ENCODE measurements at places on chromosomes 3 and 15. TPM values are rescaled to one million over a fixed set of nuclear protein-coding genes. Genes with fewer than 3 reads are reported as not detected.

Gene AP4E1
- 7.3 TPM for total RNA-seq

Gene CYP8B1
- total RNA-seq = 490 TPM

Gene SLC12A8
- 2.7 TPM for total RNA-seq

Gene CYP1A2
- total RNA-seq = 32.5 TPM

Gene GOLGA6L25
- not detected for total RNA-seq

Gene IL12A
- 0.08 TPM for total RNA-seq

Gene TRPM1
- total RNA-seq = not detected

Gene C2CD4B
- total RNA-seq = 0.59 TPM

Gene NCKIPSD
- 12.9 TPM for total RNA-seq

Gene MED12L
- total RNA-seq = 0.59 TPM

DNA sequence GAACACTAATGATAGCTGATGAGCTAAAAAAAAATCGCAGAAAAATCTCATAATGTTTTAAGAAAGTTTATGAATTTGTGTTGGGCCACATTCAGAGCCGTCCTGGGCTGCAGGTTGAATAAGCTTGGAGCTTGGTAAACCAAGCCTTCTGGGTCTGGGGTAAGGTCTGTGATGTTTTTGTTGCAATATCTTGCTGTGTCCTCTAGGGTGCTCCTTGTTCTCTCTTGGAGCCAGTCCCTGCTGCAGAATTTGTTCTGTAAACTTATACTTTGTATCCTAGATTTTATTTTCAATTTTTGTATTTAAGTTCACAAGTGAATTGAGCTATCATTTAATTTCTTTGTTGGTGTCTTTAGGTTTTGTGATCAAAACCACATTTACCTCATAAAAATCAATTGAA, 143.7 kb downstream of the NR1D2 start:
- H3K36me3 ChIP-seq = no peaks in the 10 kb centered on the region
- H3K4me1 ChIP-seq = no peaks in the 10 kb centered on the region
- H3K4me3 ChIP-seq = no peak overlapping the region
- DNase-seq = no peak
- H3K27me3 ChIP-seq = no peaks in the 10 kb centered on the region
- H3K27ac ChIP-seq = no peak overlapping the region

DNA sequence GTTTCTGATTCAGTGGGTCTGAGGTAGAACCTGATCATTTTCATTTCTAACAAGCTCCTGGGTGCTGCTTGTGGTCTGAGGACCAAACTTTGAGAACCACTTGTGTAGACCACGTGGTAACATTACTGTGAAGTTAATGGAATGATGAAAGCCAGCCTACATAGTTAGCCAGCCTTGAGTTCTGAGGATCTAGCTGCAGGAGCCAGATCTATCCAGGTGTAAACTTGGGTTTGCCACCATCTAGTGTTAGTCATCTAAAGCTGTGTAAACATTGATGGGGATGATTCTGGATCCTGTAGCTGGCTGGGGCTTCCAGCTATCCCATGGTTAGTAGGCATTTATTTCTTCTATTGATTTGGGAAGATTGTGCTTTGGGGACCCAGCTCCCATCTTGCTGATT, 170.0 kb downstream of the TMEM108 start:
- no peaks in the 10 kb centered on the region for H3K36me3 ChIP-seq
- no peak overlapping the region for H3K4me3 ChIP-seq
- no peaks in the 10 kb centered on the region for H3K27me3 ChIP-seq

GRCh38 chr3:109072194-109072593, 45.7 kb downstream of the MORC1 start:
- no peaks in the 10 kb centered on the region for H3K4me1 ChIP-seq
- H3K27me3 ChIP-seq = no peaks in the 10 kb centered on the region
- no peak overlapping the region for H3K4me3 ChIP-seq
- no peak for DNase-seq
- H3K27ac ChIP-seq = no peak overlapping the region

GRCh38 chr3:9345041-9345440, 17.8 kb upstream of the THUMPD3 start:
- no peaks in the 10 kb centered on the region for H3K27me3 ChIP-seq
- no peak overlapping the region for H3K4me3 ChIP-seq
- DNase-seq = no peak

- no peaks in the 10 kb centered on the region for H3K27me3 ChIP-seq
- H3K27ac ChIP-seq = no peak overlapping the region
- no peak overlapping the region for H3K4me3 ChIP-seq
- H3K36me3 ChIP-seq = peaks cover 4% of the 10 kb centered on the region
Measured at GRCh38 chr3:10417847-10418246, 87.5 kb downstream of the ATP2B2 start.

DNA sequence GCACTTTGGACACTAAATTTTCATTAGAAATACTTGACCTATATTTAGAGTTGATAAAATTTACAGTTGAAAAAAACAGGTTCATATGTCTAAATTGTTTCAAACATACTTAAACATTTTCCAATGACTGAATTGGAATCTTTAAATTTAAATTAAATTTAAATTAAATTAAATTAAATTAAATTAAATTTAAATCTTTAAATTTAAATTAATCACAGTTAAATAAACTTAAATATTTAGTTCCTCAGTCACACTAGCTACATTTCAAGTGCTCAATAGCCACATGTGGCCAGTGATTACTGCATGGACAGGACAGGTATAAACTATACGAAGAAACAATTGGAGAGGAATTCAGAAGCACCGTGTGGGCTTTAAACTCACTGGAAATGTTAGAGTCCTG, 16.8 kb downstream of the LRRC3B start:
- no peak for DNase-seq
- H3K27me3 ChIP-seq = no peaks in the 10 kb centered on the region

GRCh38 chr3:79236496-79236895, 531.3 kb downstream of the ROBO1 start:
- H3K27ac ChIP-seq = no peak overlapping the region
- no peak overlapping the region for H3K4me3 ChIP-seq
- H3K4me1 ChIP-seq = no peaks in the 10 kb centered on the region
- no peaks in the 10 kb centered on the region for H3K27me3 ChIP-seq
- no peaks in the 10 kb centered on the region for H3K36me3 ChIP-seq
- no peak for DNase-seq

DNA sequence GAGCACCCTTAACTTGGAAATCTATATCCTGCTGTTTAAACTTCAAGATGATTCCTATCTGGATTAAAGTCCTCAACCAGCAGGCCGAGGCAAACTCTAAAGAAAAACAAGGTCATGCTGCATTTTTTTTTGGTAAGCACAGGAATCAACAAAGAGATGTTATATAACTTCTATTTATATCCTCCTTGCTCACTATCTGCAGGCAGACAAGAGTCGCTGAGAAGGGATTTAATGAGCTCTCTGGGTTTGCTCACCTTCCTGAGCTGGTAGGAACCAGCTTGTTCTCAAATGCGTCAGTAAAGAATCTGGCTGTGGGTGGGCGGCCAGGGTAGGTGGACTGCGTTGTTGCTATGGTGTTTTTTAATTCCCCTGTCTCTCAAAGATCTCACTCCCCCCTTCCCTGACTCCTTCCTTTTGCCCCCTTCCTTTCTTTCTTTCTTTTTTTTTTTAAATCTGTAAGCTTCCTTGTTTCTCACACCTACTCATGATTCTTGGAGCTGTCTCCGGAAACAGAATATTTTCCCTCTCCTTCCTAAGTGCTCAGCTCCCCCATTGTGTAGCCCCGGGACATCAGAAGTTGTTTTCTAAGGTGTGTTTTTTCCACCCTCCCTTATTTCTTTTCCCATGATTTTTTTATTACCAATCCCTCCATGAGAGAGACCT, 228.8 kb upstream of the BHLHE40 start:
- no peak for DNase-seq
- peaks cover 11% of the 10 kb centered on the region for H3K4me1 ChIP-seq
- H3K27me3 ChIP-seq = no peaks in the 10 kb centered on the region
- H3K27ac ChIP-seq = peak overlapping the region; percentile 67
- no peak overlapping the region for H3K4me3 ChIP-seq
- no peaks in the 10 kb centered on the region for H3K36me3 ChIP-seq

GRCh38 chr15:70046679-70047369, 50.9 kb downstream of the TLE3 start:
- no peak overlapping the region for H3K4me3 ChIP-seq
- no peaks in the 10 kb centered on the region for H3K4me1 ChIP-seq
- H3K27me3 ChIP-seq = no peaks in the 10 kb centered on the region
- H3K36me3 ChIP-seq = peaks cover 26% of the 10 kb centered on the region

- peaks cover 9% of the 10 kb centered on the region for H3K4me1 ChIP-seq
- H3K4me3 ChIP-seq = peak overlapping the region; percentile 18
- DNase-seq = peak; percentile 44
- no peak overlapping the region for H3K27ac ChIP-seq
- H3K36me3 ChIP-seq = no peaks in the 10 kb centered on the region
Measured at GRCh38 chr15:65421360-65422215, 1.2 kb downstream of the IGDCC4 start.

GRCh38 chr3:194673761-194674160, 1.8 kb upstream of the LSG1 start:
- peaks cover 6% of the 10 kb centered on the region for H3K36me3 ChIP-seq
- peaks cover 27% of the 10 kb centered on the region for H3K4me1 ChIP-seq
- H3K27ac ChIP-seq = no peak overlapping the region

DNA sequence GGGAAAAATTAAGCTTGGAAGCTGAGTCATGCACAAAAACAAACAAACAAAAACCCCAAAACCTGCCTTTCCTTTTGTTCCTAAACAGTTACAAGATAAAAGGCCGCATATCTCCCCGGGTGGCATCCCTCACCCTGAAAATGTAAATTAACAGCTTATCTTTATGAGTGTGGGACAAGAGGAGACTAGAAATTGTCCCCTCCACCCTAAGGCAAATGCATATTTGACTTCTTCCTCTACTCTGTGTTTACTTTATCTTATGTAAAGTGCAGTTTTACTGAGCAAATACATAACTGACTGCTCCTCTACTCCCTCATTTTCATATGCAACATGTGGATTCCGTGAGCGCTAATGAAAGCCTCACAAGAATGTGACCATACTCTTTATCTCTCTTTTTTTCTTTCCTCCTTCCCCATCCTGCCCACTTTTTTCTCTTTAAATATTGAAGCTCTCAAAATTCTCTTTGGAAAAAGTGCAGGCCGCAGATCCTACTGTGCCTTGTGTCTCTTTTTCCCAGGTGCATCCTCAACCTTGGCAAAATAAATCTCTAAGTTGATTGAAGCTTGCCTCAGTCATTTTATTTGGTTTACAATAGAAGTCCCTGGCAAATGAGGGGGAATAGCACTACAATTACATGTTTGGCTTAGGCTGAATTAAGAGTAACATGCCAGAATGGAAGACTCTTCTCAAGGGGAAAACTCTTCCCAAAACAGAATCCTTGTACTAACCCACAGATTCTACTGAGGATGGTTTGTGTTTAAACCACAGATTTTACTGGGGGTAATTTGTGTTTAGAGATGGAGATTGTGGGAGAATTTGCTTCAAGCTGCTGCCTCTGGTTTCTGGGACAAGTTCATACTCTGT, 72.7 kb upstream of the WDR72 start:
- no peak overlapping the region for H3K27ac ChIP-seq
- peaks cover 11% of the 10 kb centered on the region for H3K27me3 ChIP-seq
- H3K36me3 ChIP-seq = no peaks in the 10 kb centered on the region
- no peak for DNase-seq

DNA sequence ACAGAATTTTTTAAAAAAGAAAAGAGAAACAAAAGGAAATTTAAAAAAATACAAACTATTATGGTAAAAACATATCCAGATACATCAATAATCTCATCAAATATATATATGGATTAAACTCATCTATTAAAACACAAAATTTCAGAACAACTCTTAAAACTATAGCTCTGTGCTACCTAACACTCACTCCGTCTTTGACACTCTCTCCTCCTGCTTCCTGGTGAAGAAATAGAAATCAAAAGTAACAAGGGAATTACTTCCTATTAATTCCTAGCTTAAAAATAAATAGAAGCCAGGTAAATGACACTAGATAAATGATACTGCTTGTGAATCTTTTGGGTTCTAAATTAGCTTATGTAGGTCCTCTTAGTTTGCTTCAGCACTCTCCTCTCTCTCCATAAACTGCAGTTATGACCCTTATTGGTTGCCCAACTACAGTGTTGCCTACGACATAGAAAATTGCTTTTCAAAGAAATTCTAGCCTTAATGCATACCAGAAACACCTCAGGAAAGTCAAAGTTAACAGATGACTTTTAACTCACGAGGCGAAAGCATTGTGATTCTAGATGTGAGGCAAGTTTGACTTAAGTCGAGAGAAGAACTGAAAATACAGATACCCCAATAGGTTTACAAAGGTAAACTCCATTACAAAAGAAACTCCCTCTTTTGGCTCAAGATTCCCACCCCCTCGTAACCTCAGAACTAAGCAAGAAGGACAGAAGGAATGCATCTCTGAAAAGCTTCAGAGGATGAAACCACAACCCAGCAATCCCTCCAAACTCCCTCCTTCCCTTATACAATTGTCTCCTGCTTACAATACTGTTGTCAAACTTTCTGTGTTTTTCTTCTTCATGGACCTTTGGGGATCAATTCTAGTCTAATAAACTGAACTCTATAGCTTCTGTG, 394.7 kb downstream of the FGF12 start:
- no peak for DNase-seq
- no peaks in the 10 kb centered on the region for H3K27me3 ChIP-seq
- no peaks in the 10 kb centered on the region for H3K4me1 ChIP-seq
- H3K4me3 ChIP-seq = no peak overlapping the region
- H3K36me3 ChIP-seq = no peaks in the 10 kb centered on the region

GRCh38 chr15:86384186-86384585, 304.5 kb downstream of the AGBL1 start:
- no peak for DNase-seq
- H3K36me3 ChIP-seq = no peaks in the 10 kb centered on the region
- H3K4me1 ChIP-seq = no peaks in the 10 kb centered on the region
- H3K27me3 ChIP-seq = no peaks in the 10 kb centered on the region
- H3K27ac ChIP-seq = no peak overlapping the region
- no peak overlapping the region for H3K4me3 ChIP-seq

DNA sequence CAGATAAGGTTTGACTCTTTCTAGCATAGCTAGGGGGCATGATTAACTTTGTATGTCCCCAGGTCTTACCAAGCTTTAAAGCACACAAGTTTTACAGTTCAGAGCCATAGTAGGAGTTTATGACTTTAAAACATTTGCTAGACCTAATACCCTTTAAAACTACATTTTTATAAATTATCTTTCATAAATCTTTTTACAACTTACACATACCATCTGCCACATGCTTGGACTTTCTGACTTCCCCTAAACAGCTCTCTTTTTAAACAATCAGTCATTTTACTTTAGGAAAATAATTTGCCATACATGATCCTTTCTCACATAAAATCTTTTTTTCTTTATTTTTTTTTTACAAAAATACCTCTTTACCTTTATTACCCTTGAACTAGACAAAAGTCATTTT, 735.3 kb upstream of the CADM2 start:
- H3K36me3 ChIP-seq = no peaks in the 10 kb centered on the region
- no peaks in the 10 kb centered on the region for H3K4me1 ChIP-seq
- no peaks in the 10 kb centered on the region for H3K27me3 ChIP-seq
- no peak overlapping the region for H3K27ac ChIP-seq

GRCh38 chr3:127588806-127589577, 1.5 kb downstream of the TPRA1 start:
- H3K27me3 ChIP-seq = no peaks in the 10 kb centered on the region
- H3K4me1 ChIP-seq = peaks cover 18% of the 10 kb centered on the region
- peak overlapping the region; percentile 86 for H3K4me3 ChIP-seq
- DNase-seq = peak; percentile 57
- H3K36me3 ChIP-seq = no peaks in the 10 kb centered on the region

DNA sequence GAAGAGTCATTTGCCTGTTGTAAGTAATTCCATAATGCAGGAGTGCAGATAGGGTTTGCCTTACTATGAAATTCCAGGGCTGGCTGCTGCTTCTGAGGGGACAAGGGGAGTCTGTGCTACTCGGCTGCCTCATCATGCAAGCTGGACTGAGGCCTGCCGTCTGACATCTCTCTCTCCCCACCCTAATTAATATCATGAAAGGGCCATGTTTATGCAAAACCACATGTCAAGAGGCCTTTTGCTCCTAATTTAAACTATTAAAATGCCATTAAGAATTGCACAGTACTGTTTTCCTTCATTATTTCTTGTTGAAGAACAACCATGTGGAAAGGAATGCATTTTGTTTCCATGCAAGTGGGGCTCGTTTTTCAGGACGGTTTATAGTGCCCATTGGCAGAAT, 26.3 kb downstream of the CHST2 start:
- no peaks in the 10 kb centered on the region for H3K27me3 ChIP-seq
- no peak overlapping the region for H3K4me3 ChIP-seq
- DNase-seq = no peak

Data from liver (tissue), 10 donors.